ENCODE measurements at places on chromosomes 4 and X. TPM values are rescaled to one million over a fixed set of nuclear protein-coding genes. Genes with fewer than 3 reads are reported as not detected.

The PRSS12 gene
- total RNA-seq: 78.7 TPM

GRCh38 chr4:120096508-120097297, 30.1 kb upstream of the MAD2L1 start:
- DNase-seq: no peak

GRCh38 chr4:89836897-89837384, at the start of gene SNCA:
TSS of gene SNCA (minus strand) at chr4:89837161. CDS start at chr4:89835667, 1,494 bp downstream.
- DNase-seq: no peak

DNA sequence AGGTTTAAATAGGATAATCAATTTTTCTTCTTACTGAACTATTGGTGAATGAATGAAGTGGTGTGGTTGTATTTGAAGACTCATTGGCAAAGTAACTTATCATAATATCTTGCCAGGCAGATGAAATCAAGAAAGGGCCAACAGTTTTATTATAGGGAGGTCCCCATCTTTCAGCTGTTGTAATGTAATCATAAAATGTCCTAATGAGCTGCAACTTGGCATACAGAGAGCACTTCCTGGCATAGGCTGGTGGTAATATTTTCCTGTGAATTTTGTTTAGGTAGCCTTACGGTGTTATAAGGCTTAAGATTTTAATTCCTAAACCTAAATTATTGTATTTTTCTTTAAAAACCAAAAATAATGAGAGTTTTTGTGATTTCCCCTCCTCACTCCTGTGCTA, 17.5 kb downstream of the FHIP1A start:
- no peak for DNase-seq

- no peak for DNase-seq
Observed at GRCh38 chr4:131207589-131207988, 1941.5 kb upstream of the PCDH10 start.

The BEND2 gene
- not detected for total RNA-seq

DNA sequence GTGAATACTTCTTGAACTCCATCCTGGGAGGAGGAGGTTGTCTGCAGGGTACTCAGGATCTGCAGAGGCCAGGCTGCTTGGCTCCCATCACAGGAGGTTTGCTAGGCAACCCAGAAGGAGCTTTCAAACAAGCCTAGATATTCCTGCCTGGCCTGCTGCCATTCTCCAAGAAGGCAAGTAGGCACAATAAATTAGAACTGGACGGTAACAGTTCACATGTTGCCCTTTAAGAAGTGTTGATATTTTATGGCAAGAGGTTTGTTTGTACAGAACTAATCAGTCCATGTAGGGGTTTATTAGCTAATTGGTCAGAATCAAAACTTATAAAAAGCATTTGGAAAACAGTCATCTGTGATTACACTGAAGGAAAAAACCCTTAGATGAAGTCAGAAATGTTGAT, 39.3 kb downstream of the SYNPO2 start:
- DNase-seq: no peak

DNA sequence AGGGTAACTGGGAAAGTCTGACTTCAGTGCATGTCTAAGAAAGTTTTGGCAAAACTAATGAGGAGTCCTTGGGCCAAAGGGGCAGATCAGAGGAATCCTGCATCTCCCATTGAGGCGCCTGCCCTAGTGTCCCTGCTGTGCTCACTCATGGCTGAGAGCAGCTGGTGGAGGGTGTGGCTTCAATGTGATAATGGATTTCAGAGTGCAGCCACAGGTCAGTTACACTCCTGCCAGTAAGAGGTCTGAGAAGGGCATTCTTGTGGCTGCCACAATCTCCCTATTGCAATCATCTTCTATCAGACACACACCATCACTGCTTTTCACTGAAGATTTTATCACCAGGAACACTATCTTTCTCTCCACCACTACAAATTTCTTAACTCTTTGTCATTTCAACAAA, 457.1 kb downstream of the MID1IP1 start:
- no peak for DNase-seq

- DNase-seq: peak; percentile 84
Observed at GRCh38 chr4:7904952-7905915, 34.4 kb downstream of the AFAP1 start.

DNA sequence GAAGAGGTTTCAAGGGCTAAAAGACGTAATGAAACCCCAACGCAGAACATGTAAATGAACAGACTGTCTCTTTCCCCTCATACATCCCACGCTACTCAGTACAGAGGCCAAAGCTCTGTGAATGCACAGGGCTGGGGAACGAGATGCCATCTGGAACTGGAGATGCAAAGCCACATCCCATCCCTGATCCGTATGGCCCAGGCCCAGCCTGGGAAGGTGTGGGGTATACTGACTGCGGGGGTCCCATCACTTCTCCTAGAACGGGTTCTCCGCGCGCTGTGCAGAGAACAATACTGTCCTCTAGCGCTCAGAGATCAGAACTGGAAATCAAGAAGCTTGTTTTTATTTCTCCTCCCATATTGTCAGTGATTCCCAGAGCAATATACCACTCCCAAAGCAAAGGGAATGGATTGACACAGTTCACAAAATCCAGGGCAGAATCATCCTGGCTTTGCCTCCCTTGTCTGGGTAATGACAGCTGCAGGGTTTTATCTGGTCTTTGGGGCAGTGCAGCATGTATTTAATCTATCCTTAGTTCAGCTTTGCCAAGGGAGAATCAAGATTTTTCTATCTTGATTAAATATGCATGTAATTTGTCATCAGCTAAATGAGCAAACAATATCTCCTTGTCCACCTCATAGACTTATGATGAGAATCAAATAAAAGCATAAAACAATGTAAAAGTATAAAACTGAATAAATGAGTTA, 47.3 kb upstream of the TLR3 start:
- no peak for DNase-seq

The NDST3 gene
- not detected for total RNA-seq

The ADAMTS3 gene
- not detected for total RNA-seq

GRCh38 chrX:101195442-101196173, 24.0 kb upstream of the DRP2 start:
- DNase-seq: no peak

The CFAP299 gene
- total RNA-seq: 8.2 TPM

The CENPVL1 gene
- total RNA-seq: not detected

DNA sequence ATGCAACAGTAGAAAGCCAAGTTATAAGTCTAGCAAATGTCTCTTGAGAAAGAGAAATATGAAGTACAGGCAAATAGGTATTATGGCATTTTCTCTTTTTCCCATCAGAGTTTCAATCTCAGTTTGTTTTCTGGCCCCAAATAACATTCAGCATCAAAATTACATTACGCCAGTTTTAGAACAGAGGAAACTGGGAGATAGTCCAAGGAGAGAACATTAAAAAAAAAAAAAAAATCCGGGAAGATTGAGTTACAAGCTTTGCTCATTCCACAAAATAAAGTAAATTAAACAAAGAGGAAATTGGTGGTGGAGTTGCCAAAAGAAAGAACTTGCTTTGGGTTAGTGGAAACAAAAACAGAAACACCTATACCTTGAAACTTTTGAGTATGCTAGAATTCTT, 50.4 kb upstream of the IL13RA2 start:
- DNase-seq: no peak

- peak; percentile 1 for DNase-seq
Observed at GRCh38 chr4:105551965-105552746, at the start of gene ARHGEF38. TSS of gene ARHGEF38 (plus strand) at chr4:105552620. CDS start at chr4:105552766, 146 bp downstream.

DNA sequence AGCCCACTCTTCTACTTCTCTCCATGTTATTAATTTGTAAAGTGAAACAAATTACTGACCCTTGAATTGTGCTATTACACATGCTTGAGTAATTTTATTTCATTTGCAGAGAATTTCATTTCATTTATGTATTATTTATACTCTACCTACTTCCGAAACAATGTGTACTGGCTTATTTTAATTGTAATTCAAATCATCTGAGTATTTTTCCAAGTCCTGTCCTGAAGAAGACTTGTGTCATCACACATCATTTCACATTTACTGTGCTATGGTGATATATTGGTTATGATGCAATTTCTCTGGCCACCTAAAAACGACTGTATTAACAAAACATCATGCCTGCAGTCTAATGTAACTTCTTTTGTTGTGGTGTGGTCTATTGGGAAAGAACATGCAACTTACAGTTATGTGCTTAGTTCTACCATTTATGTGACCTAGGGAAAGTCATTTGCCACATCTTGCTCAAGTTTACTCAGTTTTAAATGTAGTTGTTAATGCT, 384.5 kb downstream of the RPA4 start:
- no peak for DNase-seq

- no peak for DNase-seq
Observed at GRCh38 chr4:89422441-89422990, 114.9 kb upstream of the GPRIN3 start.

DNA sequence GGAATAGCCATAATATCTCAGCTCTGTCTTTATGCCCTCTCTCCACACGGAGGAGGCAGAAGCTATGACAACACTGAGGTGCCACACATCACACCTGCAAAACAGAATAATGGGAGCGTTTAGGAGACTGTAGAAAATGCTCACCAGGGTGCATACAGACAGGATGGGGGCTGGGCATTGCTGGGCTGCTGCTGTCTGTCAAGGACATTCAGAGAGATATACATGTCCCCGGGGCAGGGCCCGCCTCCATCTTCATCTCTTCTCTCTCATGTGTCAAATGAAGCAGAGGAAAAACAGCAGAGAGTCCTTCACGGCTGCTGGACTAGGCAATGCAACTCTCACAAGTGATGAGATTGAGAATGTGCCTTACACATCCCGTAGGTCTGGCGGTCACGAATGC, 65.3 kb upstream of the DHRSX start:
- no peak for DNase-seq

DNA sequence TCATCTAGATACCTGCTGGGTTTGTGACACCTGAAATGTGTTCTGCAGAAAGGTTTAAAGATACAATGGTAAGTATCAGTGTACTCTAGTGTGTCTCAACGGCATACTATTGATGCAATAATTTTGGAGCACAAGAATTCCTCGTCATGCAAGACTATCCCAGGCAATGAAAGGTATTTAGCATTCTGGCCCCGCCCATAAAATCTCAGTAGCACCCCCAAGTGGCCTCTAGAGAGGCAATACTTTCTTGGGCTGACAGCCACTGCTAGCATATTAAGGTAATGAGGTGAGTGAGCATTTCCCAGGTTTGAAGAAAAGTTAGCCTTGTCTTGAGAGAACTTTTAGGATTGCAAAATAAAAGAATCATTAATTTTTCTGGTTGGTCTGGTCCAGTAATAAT, 24.0 kb downstream of the TAB3 start:
- no peak for DNase-seq

The TNIP3 gene
- total RNA-seq: 0.37 TPM
